ENCODE measurements at places on chromosomes 3 and 15.

DNA sequence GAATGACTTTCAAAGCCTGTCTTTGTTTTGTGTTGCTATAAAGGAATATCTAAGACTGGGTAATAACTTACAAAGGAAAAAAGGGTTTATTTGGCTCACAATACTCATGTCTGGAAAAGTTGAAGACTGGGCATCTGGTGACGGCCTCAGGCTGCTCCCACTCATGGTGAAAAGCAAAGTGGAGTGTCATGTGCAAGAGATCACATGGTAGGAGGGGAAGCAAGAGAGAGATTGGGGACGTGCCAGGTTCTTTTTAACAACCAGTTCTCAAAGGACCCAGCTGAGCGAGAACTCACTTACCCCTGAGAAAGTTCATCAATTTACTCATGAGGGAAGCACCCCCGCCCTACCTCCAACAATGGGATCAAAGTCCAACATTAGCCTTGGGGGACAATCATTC is 929.4 kb downstream of the ROBO1 start:
- no peak for DNase-seq

DNA sequence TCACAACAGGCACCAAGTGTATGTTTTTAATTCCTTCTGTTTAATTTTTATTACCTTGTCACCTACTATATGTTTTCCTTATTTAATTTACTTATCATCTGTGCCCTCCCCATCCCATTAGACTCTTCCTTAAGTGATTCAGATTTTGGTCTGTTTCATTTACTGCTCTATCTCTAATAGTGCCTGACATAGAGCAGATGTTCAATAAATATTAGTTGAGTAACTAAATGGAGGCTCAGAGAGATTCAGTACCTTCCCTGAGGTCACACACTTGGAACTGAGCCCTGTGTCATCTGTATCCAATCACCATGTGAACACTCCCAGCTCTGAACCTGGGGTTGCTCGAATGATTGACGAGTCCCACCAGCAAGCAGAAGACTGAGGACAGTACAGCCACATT is 318.1 kb upstream of the WNT5A start:
- no peak for DNase-seq

DNA sequence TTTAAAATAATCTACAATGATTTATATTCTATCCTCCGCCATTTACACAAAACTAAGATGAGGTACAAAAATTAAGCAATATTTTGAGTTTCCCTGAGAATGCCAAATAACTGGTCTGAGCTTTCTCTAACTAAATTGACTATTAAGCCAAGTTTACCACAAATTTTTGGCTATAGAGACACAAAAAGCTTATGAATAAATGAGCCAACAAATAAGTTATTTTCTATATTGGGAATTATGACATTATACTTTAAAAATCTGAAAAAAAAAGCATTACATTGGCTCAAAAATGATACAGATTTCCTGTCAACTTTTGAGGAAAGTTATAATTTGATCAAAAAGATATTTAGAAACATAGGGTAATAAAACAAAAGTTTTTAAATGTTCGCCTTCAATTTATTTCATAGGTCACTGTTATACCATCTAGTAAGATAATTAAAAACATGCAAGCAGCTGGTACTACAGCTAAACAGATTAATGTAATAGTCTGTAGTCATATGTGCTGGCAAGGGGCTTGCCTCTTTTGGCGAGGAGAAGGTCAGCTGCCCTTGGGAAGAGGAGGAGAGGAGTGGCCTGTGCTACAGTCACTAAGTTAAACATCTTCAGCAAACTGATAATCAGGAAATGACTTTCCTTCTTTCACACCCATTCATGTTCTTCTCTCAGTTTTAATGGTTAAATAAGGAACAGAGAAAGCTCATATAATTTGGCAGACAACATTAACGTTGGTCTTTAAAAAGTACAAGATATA is 318.5 kb downstream of the TBC1D5 start:
- no peak for DNase-seq

GRCh38 chr15:72285402-72285801 is 13.0 kb upstream of the PARP6 start:
- no peak for DNase-seq

GRCh38 chr3:113707835-113708234 is 11.4 kb upstream of the USF3 start:
- DNase-seq = no peak

DNA sequence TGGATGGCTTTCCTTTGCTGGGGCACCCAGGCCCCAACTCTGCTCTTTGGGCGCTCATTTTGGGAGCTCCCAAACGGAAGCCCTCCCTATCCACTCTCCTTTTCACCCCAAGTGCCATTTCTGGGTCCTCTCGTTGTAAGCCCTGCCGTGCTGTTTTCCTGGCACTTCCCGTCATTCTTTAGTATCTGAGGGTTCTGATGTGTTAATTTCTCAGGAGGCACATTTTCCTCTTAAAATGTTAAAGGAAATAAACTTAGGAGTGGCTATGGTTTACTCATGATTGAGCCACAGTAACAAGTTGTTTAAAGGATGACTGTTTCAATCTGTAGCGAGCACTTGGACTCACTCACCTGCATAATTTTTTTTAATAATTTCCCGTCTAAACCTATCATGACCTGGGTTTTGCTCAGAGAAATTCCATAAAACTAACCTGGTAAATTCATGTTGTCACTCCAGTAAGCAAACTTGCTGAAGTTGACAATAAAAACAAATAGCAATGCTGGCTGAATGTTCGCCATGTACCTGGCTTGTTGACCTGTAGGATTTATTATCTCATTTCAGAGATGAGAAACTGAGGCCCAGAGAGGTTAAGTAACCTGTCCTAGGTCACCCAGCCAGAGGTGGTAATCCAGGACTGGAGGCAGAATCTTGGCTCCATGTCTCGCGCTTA is 10.6 kb downstream of the ALDH1A3 start:
- no peak for DNase-seq

- no peak for DNase-seq
Measured at GRCh38 chr3:110397115-110397514, 674.5 kb upstream of the NECTIN3 start.

GRCh38 chr3:141938011-141938500 is 61.6 kb downstream of the ATP1B3 start:
- DNase-seq = no peak

GRCh38 chr3:5149306-5149880 is 27.3 kb downstream of the ARL8B start:
- DNase-seq = no peak

GRCh38 chr15:81516461-81516860 is 142.4 kb upstream of the TMC3 start:
- no peak for DNase-seq

- no peak for DNase-seq
Measured at GRCh38 chr3:152195206-152195605, 73.5 kb upstream of the MBNL1 start.

DNA sequence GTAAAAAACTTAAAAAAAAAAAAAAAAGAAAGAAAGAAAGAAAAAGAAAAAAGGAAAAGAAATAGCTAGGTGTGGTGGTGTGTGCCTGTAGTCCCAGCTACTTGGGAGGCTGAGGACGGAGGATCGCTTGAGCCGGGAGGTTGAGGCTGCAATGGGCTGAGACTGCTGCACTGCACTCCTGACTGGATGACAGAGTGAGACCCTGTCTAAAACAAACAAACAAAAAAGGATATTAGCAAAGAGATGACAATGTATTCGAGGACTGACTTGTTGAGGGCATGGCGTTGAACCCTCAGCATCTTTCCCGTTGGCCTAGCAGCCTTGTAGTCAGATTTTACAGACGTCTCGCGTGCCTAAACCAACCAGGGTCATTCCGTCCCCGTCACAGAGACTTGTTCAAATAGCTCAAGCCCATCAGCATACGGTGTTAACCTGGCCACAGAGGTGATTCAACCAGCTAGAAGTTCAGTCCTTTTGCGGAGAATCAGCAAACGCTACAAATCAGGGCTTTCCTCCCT is 528 bp upstream of the NIT2 start:
- peak; percentile 1 for DNase-seq

GRCh38 chr3:12903000-12903800 is 61.8 kb upstream of the RPL32 start:
- no peak for DNase-seq

- no peak for DNase-seq
Measured at GRCh38 chr3:31629054-31629453, 96.3 kb downstream of the STT3B start.

DNA sequence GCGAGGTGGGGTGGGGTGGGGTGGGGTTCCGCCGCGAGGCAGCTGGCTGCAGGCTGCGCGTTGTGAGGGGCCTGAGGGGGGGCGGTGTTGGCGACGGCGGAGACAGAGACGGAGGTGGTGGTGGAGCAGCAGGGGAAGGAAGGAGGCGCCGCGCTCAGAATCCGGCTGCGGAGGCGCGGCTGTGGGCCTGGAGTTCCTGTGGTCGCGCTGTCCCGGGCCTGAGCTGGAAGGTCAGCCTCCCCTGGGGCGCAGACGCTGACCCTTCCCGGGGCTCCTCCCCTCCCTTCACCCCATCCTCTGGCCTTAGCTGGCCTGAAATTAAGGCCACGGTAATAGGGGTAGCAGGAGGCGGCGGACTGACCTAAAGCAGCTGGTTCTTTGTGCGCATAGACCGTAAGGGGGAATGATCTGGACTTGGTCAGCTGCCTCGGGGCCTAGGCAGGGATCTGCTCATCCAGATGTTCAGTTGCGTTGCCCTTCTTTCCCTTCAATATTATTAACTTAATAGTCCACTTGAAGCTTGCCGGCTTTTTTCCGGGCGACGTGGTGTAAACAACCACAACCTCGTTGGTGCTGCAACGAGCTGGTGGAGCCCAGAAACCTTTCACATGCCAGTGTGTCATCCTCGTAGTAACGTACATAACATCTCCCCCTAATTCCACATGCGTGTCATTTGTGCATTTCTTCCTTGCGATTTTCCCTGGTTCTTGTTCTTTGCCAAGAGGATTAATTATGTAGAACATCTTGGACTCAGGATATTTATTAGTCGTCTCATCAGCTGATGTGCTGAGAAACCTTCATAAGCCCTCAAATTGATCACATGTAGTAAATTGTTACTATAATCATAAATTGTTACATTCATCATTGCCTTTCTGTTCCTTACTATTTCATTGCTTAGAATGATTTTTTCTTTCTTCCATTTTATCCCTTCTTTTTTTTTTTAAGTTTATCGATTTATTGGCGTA is 626 bp downstream of the SEC62 start:
- DNase-seq = no peak

GRCh38 chr15:41517895-41518449 is 4.3 kb upstream of the LTK start:
- DNase-seq = no peak

DNA sequence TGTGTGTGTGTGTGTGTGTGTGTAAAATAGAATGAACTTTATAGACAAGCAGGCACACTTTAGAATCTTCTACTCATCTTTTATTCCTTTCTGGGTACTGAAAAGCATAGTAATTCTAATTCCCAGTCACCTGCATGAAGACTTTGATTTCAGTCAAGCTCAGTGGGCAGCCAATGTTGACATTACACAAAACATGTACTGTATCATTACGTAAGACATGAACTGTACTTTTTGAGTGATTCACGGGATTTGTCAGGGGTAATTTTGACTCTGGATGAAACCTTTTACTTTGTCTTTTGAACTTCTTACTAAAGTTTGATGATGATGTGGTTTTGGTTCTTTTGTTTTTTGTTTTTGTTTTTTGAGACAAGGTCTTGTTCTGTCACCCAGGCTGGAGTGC is 38.8 kb downstream of the PTPRG start:
- no peak for DNase-seq

GRCh38 chr3:36595511-36595910 is 168.8 kb downstream of the DCLK3 start:
- DNase-seq = no peak

- DNase-seq = no peak
Measured at GRCh38 chr15:20368974-20369373, 172.6 kb downstream of the GOLGA6L6 start.

DNA sequence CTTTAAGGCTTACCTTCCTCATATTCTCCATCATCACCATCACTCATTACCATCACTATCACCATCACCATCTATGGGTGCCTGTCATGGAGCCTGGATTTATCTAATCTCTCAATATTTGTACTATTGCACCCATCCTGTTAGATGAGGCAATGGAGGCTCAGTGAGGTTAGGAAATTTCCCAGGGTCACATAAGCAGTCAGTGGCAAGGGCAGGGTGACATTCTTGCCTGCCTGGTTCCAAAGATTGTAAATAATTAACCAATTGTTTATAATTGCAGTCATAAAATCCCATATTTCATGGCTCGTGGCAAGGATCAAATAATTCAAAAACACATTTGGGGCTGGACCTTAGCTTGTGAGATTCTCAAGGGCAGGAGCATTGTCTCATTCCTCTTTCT is 55.2 kb downstream of the MGLL start:
- DNase-seq = no peak

DNA sequence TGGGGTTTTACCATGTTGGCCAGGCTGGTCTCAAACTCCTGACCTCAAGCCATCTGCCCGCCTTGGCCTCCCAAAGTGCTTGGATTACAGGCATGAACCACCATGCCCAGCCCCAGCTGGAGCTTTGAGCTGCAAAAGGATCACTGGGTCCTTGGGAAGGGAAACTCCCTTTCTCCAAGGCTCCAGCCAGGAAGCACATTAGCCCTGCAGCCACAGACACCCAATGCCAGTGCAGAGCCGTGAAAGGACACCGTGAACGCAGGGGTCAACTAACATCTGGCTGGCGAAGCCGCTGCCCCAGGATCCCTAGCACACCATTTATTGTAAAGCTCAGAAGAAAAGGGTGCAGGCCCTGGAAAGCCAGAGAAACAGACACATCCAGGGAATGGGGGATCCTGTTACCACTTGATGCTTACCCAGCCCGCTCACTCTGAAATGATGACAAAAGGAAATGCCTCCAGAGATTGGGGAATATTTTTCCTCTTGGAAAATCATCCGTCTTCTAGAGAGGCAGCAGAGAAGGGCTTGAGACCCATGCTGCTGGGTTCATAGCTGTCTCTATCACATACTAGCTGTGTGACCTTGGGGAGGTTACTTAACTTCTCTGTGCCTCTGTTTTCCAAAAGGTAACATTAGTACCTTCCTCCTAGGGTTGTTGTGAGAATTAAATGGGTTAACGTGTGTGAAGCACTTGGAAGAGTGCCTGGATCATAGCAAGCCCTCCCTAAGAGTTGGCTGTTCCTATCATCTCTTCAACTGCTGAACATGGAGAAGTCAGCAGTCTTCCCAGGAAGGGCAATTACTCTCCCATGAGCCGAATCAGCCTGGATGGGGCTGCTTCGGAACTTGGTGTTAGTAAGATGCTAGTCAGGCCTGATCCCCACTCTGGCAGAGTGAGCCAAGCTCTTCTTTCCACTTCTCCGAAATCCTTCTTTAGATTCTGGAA is 40.8 kb downstream of the LMCD1 start:
- no peak for DNase-seq

DNA sequence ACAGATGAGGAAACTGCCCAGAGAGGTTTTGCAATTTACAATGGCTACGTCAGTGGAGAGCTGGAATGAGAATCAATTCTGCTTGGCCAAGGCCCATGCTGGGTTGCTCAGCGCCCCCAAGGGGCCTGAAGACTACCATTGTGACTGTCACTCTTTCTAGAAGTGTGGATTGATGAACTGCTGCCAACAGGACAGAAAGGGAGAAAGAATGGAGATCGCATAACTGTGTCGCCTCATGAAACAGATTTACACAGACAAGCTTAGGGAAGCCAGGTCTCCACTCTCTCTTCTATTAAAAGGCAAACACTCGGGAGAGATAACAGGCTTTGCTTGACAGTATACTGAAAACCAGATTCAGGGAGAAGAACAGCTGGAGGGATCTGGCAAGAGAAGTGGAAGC is 160.0 kb downstream of the STT3B start:
- DNase-seq = no peak
